Endothelial cell of umbilical vein (primary cell): ENCODE measurements at places on chromosomes 5 and 9. TPM values are rescaled to one million over a fixed set of nuclear protein-coding genes. Genes with fewer than 3 reads are reported as not detected.

DNA sequence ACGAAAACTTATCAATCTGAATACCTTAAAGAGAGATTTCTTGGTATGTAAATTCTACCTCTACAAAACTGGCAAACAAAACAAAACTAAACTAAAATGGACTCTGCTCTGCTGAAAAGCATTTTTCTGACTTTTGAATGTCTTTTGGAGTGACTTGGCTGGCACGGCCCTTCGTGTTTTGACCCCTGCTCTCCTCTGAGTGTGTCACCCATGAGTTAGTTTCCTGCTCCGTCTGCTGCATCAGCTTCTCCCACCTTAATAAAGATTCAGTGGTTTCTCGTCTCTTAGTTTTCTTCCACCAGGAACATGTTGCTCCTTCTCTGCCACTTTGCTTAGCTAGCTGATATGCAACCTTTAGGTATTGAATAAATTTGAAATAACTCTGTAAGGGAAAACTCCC is 1084.0 kb upstream of the CDH18 start:
- H3K4me3 ChIP-seq, result no peak overlapping the region
- H3K27me3 ChIP-seq, result no peaks in the 10 kb centered on the region
- H3K36me3 ChIP-seq, result no peaks in the 10 kb centered on the region
- H3K4me1 ChIP-seq, result peaks cover 10% of the 10 kb centered on the region
- peak; percentile 43 for DNase-seq
- peak overlapping the region; percentile 14 for H3K27ac ChIP-seq

GRCh38 chr5:81642210-81642609 is 108.7 kb downstream of the SSBP2 start:
- H3K4me3 ChIP-seq, result no peak overlapping the region
- no peaks in the 10 kb centered on the region for H3K27me3 ChIP-seq
- H3K27ac ChIP-seq, result no peak overlapping the region
- H3K36me3 ChIP-seq, result no peaks in the 10 kb centered on the region

The MARCOL gene
- not detected in 2 replicates for total RNA-seq

The PCDHGB3 gene
- total RNA-seq, result 1.7 and 2.0 TPM in 2 replicates

DNA sequence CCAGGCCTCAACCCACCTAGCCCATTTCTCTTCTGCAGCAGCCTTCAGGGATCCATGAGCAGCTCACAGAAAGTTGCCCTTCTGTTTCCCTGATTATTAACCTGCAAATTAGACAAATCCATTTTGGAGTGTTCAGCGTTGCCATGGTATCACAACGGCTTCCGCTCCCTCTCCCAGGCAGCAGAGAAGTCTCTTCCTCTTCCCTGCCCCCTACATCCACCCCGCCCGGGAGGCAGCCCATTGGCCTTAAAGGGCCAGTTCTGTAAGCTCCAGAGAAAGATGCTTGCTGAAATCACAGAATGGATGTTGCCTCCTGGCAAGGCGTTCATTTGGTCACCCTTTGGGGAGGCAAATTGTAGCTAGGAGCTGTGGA is 47.7 kb upstream of the BOD1 start:
- H3K4me3 ChIP-seq, result no peak overlapping the region
- H3K36me3 ChIP-seq, result no peaks in the 10 kb centered on the region
- peaks cover 2% of the 10 kb centered on the region for H3K4me1 ChIP-seq
- no peak overlapping the region for H3K27ac ChIP-seq
- DNase-seq, result no peak

GRCh38 chr5:101364469-101364868 is 461.4 kb upstream of the ST8SIA4 start:
- no peak overlapping the region for H3K4me3 ChIP-seq
- H3K27ac ChIP-seq, result no peak overlapping the region
- H3K4me1 ChIP-seq, result no peaks in the 10 kb centered on the region
- no peaks in the 10 kb centered on the region for H3K27me3 ChIP-seq

DNA sequence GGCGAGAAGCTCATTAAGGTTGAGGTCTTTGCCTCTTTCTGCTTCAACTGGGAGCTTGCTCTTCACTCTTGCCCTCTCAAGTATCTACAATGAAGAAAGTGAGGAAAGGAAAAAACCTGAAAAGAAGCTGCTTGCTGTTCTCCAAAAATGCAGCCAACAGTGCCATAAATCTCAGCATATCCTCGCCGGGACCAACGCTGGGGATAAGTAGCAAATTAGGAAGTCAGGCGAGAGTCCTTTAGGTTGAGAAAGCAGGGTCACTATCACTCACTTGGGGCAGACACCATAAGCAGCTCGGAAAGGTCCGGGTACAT is 399 bp downstream of the NUP155 start:
- peak overlapping the region; percentile 97 for H3K27ac ChIP-seq
- H3K4me3 ChIP-seq, result peak overlapping the region; percentile 97
- H3K27me3 ChIP-seq, result no peaks in the 10 kb centered on the region
- peaks cover 16% of the 10 kb centered on the region for H3K4me1 ChIP-seq
- DNase-seq, result no peak

DNA sequence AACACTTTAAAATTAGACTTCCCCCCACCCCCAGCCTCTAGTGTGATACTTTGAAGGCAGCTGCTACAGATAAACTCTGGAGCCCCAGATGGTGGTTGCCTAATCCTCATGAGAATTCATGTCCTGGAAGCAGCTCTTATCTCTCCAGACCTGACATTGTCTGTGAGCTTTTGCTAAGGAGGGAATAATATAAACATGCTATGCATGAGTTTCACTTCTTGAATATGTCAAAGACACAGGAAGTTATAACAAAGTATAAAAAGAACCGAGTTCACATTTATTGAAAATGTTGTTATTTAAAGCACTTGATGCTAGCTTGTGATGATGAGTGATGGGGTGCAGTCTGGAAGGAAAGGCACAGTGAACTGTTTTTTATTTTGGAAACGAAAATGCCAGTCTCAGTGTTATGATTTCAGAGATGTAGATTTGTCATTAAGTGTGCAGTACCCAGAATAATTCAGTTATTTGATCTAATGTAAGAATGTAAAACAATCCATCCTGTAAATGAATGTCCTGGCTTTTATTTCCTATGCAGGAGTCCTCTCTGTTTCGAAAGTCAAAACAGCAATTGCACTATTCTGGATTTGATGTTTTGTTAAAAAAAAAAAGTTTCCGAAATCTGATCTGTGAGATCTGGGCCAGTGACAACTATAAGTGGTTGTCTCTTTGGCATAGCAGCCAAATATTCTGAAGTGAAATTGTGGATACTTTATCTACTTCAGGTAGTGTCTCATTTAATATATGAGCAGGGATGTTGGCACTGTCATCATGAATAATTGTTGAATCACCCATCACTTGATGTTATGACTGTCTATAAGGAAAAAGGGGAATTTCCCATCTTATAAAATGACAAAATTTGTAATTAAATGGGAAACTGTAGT is 77.0 kb downstream of the ZCCHC7 start:
- peak; percentile 82 for DNase-seq
- H3K4me1 ChIP-seq, result peaks cover 27% of the 10 kb centered on the region
- no peak overlapping the region for H3K4me3 ChIP-seq
- no peaks in the 10 kb centered on the region for H3K36me3 ChIP-seq
- peak overlapping the region; percentile 19 for H3K27ac ChIP-seq
- no peaks in the 10 kb centered on the region for H3K27me3 ChIP-seq

GRCh38 chr5:7904170-7904569 is 35.2 kb downstream of the MTRR start:
- no peak overlapping the region for H3K27ac ChIP-seq
- H3K36me3 ChIP-seq, result no peaks in the 10 kb centered on the region
- peak; percentile 41 for DNase-seq
- H3K4me1 ChIP-seq, result peaks cover 8% of the 10 kb centered on the region

The STPG3 gene
- total RNA-seq, result not detected in 2 replicates

DNA sequence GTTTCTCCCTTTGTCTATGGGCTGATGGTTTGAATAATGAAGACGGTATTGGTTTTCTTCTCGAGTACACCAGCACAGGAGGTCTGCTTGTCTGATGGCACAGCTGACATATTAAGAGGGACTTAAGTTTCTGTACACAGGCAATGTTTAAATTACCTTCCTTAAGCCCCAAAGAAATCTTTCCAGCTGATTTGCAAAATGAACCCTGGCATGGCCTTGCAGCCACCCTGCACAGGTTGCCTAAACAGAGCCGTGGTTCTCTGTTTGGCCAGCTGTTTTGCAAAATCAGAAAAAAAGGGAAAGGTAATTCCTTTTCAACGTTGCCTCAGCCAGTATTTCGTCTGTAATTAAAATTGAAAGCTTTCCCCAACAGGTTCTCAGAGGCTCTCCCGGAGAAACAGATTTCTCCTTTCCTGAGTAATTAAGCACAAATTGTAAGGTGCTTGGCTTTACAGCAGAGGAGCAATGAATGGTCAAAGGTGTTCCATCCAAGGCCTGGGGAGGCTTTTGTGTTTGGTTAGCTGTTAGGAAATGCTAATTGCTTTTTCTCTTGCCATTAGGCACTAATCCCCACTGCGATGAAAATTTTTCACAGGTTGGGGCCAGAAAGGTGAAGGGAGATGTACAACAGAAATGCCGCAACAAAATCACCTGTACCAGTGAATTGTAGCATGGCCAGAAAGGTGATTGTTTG is 138.9 kb downstream of the RASEF start:
- no peak overlapping the region for H3K27ac ChIP-seq
- no peaks in the 10 kb centered on the region for H3K36me3 ChIP-seq
- H3K27me3 ChIP-seq, result no peaks in the 10 kb centered on the region
- H3K4me1 ChIP-seq, result no peaks in the 10 kb centered on the region
- H3K4me3 ChIP-seq, result no peak overlapping the region
- DNase-seq, result no peak

DNA sequence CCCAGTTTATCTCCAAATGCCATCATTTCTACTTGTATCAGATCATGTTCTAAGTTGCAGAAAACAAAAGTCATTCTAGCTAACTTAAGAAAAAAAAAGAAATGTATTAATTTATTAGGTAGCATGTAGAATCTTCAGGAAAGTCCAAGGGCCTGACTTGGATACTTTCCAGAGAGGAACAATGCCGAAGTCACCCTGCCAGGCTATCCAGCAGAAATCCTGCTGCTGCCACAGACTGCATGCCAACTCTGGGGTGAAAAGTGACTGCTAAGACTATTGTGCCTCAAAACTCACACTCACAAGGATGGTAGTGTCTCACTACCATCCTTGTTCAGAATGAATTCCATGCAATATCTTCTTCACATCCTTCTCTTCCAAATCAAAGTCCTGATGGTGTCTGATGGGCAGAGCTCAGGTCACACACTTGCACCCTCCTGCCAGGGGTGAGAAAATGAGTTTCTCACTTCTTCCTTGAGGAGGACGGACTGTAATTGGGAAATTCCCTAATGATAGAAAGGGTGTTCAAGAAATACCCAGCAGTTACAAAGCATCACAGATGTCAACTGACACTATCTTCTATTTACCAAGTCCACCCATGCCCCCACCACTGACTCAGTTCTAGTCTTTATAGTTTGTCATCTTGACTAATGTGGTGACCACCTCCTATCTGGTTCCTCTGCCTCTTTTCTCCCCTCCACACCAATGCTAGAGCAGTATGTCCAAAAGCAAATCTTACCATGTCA is 279.4 kb downstream of the CWC27 start:
- peak; percentile 37 for DNase-seq
- H3K27ac ChIP-seq, result no peak overlapping the region
- no peaks in the 10 kb centered on the region for H3K36me3 ChIP-seq
- H3K4me3 ChIP-seq, result no peak overlapping the region
- no peaks in the 10 kb centered on the region for H3K4me1 ChIP-seq
- H3K27me3 ChIP-seq, result no peaks in the 10 kb centered on the region

The SLC1A1 gene
- 6.5 and 8.3 TPM in 2 replicates for total RNA-seq

The PCDHA7 gene
- total RNA-seq, result 0.14 TPM in 1 of 2 replicates, not detected in the other

DNA sequence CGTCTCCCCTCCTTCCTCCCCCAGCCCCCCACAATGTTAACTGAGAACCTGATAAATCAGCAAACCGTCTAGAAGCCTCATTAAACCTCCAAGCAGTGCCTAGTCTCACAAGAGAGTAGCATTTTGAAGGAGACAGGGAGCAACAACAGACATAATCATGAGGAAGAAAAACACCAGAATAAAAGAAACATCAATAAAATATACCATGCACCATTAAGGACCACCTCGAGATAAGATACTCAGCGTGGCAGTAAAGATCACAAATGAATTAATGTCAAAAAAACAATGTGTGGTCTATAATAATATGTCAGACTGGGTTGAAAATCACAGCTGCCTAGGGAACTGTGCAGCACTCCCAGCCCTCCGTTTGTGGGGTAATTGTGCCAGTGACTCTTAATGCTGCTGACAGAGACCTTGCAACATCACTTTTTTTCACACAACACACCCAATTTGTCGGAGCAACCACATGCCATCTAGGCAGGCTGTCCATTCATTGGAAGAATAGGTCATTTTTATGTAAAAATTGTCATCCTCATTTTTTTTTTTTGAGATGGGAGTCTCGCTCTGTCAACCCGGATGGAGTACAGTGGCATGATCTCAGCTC is 450.8 kb upstream of the WWC1 start:
- DNase-seq, result no peak
- H3K4me1 ChIP-seq, result no peaks in the 10 kb centered on the region
- no peak overlapping the region for H3K27ac ChIP-seq
- no peaks in the 10 kb centered on the region for H3K36me3 ChIP-seq
- no peaks in the 10 kb centered on the region for H3K27me3 ChIP-seq

DNA sequence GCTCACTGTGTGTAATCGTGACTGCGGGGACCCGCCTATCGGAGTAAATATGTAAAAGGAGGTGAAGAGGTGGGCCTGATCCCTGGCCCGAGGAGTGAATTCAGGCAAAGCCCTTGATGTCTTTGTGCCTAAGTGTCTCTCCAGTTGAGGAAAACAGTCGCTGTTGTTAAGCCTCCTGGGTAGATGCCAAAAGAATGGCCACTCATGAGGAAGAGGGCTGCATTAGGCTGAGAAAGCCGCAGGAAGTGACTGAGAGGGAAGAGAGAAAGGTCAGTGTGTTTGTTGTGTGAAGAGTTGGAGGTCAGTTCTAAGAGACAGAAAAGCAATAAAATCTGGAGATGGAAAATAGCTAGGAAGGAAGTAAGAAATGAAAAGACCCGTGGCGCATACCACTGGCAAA is 35.8 kb upstream of the PIP5K1B start:
- no peaks in the 10 kb centered on the region for H3K36me3 ChIP-seq
- peak; percentile 43 for DNase-seq
- H3K4me1 ChIP-seq, result peaks cover 9% of the 10 kb centered on the region

The ERCC8 gene
- total RNA-seq, result 10.4 and 12.8 TPM in 2 replicates

- no peak overlapping the region for H3K27ac ChIP-seq
- H3K36me3 ChIP-seq, result no peaks in the 10 kb centered on the region
- H3K27me3 ChIP-seq, result no peaks in the 10 kb centered on the region
- H3K4me3 ChIP-seq, result no peak overlapping the region
Measured at GRCh38 chr5:9415091-9415490, 130.8 kb downstream of the SEMA5A start.
